ENCODE measurements at places on chromosomes 7 and 10. TPM values are rescaled to one million over a fixed set of nuclear protein-coding genes. Genes with fewer than 3 reads are reported as not detected.

CPA2 gene
- total RNA-seq, result 1.0 TPM

ATG9B gene
- total RNA-seq, result not detected

TAS2R41 gene
- total RNA-seq, result 0.69 TPM

RRP12 gene
- total RNA-seq, result 31.9 TPM

COMTD1 gene
- total RNA-seq, result 14.3 TPM

ZNF117 gene
- 15.3 TPM for total RNA-seq

CLIP2 gene
- 35.7 TPM for total RNA-seq

HOXA9 gene
- total RNA-seq, result 5.8 TPM

PLEKHS1 gene
- 0.29 TPM for total RNA-seq

GHRHR gene
- 1.3 TPM for total RNA-seq

TRIM56 gene
- 58.3 TPM for total RNA-seq

KIAA1549 gene
- total RNA-seq, result 1.0 TPM

C10orf62 gene
- 0.29 TPM for total RNA-seq

TMEM178B gene
- total RNA-seq, result 0.42 TPM

CTNNA3 gene
- 8.9 TPM for total RNA-seq

CCL24 gene
- total RNA-seq, result 2.4 TPM
